ENCODE measurements at places on chromosomes 1 and 21. TPM values are rescaled to one million over a fixed set of nuclear protein-coding genes. Genes with fewer than 3 reads are reported as not detected.
A peak's percentile ranks its signal among the peaks of the same experiment; 100 is the strongest.

DNA sequence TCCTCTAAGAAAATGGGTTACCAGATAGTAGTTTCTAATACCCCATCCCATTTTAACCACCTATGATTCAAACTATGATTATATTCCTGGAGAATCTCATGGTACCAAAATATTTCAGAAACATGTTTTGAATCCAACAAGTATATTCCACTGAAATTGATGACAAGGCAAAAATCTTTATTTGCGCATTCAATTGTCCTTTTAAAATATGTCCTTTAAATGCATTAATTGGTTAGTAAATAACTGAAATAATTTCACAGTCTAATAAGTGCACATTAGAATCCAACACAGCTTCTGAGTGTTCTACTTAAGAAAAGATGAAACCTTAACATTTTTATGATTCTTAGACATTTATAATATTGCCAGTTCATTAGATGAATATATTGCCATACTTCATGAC, 356.6 kb downstream of the SETD4 start:
- H3K27me3 ChIP-seq = no peaks in the 10 kb centered on the region
- no peak overlapping the region for H3K27ac ChIP-seq
- no peak for DNase-seq

DNA sequence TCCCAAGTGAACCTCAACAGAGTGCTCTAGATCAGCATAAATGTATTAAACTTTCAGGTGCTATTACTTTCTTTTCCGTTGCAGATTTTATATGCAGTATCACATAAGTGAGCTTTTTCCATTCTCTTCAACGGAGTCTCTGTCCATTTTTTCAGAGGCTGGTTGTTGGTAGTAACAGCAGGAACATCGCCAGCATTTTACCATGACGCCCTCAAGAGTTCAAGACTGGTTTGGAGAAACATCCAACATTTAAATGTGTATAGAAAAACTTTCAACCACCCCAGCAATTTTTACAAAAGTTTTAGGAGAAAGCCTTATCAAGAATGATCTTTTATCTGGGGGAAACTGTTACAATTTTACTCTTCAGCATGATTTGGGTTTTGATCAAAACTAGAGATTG, 117.0 kb downstream of the TGFB2 start:
- H3K4me3 ChIP-seq = no peak overlapping the region
- peaks cover 60% of the 10 kb centered on the region for H3K4me1 ChIP-seq
- no peaks in the 10 kb centered on the region for H3K27me3 ChIP-seq
- no peaks in the 10 kb centered on the region for H3K36me3 ChIP-seq
- peak overlapping the region; percentile 90 for H3K27ac ChIP-seq

DNA sequence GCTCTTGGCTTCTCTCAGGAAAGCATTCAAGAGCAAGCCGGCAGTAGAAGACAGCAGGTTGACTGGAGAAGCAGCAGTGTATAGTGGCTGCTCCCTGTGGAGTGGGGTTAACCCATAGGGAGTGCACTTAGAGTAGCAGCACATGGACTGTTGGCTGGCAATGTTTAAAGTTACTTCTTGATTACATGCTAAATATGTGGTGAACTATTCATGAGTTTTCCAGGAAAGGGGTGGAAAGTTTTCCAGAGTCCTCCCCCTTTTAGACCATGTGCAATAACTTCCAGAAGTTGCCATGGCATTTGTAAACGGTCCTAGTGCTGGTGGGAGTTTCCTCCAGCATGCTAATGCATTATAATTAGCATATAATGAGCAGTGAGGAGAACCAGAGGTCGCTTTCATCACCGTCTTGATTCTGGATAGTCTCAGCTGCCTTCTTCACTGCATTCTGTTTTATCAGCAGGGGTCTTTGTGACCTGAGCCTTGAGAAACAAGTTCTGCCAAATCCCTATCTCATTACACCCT, 131.8 kb downstream of the CCDC185 start:
- H3K36me3 ChIP-seq = no peaks in the 10 kb centered on the region
- H3K27ac ChIP-seq = no peak overlapping the region
- H3K4me3 ChIP-seq = no peak overlapping the region
- no peaks in the 10 kb centered on the region for H3K27me3 ChIP-seq
- no peak for DNase-seq

GRCh38 chr21:33481314-33481943, 1.7 kb upstream of the TMEM50B start:
- peaks cover 6% of the 10 kb centered on the region for H3K4me1 ChIP-seq
- no peak overlapping the region for H3K27ac ChIP-seq
- DNase-seq = no peak
- H3K36me3 ChIP-seq = no peaks in the 10 kb centered on the region

- no peak for DNase-seq
- no peaks in the 10 kb centered on the region for H3K27me3 ChIP-seq
- no peaks in the 10 kb centered on the region for H3K36me3 ChIP-seq
- H3K27ac ChIP-seq = no peak overlapping the region
- H3K4me1 ChIP-seq = no peaks in the 10 kb centered on the region
These were observed 48.8 kb downstream of the RNF220 start for GRCh38 chr1:44453798-44454349.

- no peaks in the 10 kb centered on the region for H3K27me3 ChIP-seq
- peak; percentile 69 for DNase-seq
- H3K4me3 ChIP-seq = no peak overlapping the region
- no peak overlapping the region for H3K27ac ChIP-seq
These were observed 49.8 kb downstream of the ACOT7 start for GRCh38 chr1:6343506-6344405.

Gene F5
- polyA plus RNA-seq = not detected

Gene RIPPLY3
- polyA plus RNA-seq = not detected

Gene FCRL6
- not detected for polyA plus RNA-seq
